Glomerular endothelial cell (primary cell): ENCODE measurements at places on chromosomes 5 and 9.

DNA sequence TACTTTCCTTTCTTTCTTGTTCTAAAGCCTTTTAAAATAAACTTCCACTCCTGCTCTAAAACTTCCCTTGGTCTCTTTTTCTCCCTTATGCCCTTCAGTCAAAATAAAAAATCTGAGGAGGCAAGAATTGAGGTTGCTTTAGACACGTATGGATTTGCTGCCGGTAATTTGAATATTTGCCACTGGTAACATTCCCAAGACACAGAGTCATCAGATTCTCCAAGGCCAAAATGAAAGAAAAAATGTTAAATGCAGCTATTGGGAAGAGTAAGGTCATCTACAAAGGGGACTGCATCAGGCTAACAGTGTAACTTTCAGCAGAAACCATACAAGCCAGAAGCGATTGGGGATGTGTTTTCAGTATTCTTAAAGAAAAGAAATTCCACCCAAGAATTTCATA, 311.1 kb downstream of the CDH18 start:
- no peak for DNase-seq

GRCh38 chr9:4815381-4815956, 22.7 kb downstream of the RCL1 start:
- no peak for DNase-seq

GRCh38 chr9:121503444-121503843, 3.8 kb upstream of the GGTA1 start:
- no peak for DNase-seq

DNA sequence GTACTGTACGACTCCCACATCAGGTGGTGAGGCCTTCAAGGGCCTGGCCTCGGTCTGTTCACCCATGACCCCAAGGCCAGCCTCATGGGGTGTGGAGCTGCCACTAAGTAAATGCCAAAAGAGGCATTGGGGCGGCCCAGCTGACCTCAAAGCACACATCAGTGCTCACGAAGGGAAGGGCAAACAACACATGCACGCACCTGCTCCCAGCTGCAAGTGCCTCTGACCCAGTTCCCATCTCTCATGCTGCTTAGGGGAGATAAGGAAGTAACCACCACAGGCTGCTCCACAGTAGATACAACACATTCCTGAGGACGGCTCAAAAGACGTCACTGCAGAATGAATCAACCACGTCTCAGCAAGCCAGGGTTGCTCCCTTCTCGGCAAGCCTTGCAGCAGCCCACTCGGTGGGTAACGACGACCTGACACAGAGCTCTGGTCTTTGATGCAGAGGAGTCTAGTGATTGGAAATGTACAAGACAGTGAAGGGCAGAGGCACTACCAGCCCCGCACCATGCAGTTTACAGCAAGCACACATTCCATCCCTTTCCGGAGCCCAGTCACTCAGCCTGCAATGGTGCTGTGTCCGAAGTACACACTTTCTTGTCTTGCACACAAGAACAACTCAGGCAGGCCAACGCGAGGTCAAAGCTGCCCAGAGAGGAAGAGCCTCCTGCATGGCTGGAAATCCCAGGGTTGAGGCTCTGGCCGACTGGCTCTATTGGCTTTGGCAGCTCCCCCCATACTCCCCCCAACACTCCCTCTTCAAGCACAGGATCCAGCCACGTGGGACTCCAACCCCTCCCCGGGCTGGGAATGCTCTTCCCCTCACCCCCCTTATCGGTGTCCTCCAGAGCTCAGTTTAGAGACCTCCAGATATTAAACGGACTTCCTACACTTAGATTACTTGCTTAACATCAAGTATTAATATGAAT, 31.8 kb downstream of the FABP6 start:
- DNase-seq = no peak

DNA sequence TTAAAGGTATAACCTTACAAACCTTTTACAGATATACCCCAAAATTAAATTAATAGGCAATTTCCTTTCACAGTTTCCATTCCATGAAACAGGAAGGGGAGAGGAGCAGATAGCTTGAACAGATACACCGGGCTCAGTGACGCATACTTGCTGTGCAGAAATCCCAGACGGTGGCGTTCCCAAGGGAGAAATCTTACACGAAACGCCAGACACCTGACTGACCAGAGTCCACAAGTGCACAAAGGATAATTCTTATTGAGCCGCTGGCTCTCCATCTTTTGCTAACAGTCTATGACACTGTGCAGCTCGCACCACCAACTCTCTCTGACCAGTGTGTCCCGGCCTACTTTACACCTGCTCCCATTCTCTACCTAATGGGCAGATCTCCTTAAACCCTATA, 37.4 kb downstream of the PTCH1 start:
- DNase-seq = no peak

- DNase-seq = no peak
Measured at GRCh38 chr9:12776513-12777055, 1.8 kb downstream of the LURAP1L start.

DNA sequence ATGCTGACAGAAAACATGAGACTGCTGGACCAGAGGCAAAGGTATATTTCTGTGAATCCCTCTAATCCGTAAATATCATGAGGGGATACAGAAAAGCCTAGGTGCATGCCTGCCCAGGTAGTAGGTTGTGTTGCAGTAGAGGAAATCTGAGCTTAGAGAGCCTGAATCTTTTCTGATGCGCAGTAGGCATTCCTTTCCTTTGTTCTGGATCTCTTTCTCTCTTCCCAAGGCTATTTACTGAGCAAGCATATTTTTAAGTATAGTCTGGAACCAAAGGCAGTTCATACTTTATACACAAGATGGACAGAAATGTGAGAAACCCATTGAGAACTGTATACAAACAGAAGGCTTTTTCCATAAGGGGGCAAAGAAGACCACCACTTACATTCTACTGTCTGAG, 359.3 kb downstream of the TMEM161B start:
- DNase-seq = no peak

DNA sequence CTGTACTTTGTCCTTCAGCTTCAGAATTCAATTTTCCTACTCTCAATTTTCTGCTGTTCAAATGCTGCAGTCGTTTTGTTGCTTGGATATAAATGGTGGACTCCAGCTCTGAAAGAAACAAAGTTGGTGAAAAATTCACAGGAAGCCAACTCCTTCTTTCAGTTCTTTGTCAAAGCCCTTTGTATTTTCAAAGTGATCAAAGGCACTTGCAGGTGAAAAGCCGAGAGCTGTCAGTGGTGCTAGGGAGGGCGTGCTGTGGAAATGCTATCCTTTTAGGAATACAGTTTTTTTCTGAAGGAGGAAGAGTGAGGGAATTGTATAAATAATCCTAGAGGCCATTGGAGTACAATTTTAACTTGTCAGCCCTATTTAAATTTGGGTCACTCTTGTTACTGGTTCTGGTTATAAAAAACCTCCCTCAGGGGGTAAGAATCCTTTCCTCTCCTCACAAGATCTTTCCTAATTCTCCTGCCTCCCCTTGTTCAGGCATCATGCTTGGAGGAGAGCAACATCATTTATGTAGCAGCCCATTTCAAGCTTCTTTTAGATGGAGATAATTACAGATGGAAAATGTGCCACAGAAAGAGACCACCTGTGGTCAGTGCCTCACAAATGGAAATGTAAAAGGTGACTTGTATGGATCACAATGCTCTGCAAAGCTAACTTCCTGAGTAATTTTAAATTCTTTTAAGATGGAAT, 62.5 kb upstream of the GHR start:
- DNase-seq = no peak
